ENCODE measurements at places on chromosomes 16 and 17.

DNA sequence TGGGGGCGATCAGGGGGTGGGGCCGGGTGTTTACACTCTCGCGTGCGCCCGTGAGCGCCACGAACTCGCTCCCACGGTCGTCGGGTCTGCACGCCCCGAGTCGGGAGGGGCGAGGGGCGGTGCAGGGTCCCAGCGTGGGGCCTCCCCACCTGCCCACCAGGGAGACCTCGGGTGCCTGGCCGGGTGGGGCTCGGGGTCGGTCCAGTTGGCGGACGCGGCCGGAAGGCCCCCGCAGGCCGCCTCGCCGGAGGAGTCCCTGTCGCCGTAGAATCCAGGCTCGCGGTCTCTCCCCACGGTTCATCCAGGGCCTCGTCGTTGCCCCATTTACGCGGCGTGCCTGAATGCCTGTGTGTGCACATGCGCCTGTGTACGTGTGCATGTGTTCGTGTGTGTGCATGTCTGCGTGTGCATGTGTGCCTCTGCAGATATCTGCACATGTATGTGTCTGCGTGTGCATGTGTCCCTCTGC lies 510 bp upstream of the RAB40B start:
- no peak for DNase-seq

GRCh38 chr17:21119919-21120249 lies 6.9 kb upstream of the DHRS7B start:
- no peak for DNase-seq

DNA sequence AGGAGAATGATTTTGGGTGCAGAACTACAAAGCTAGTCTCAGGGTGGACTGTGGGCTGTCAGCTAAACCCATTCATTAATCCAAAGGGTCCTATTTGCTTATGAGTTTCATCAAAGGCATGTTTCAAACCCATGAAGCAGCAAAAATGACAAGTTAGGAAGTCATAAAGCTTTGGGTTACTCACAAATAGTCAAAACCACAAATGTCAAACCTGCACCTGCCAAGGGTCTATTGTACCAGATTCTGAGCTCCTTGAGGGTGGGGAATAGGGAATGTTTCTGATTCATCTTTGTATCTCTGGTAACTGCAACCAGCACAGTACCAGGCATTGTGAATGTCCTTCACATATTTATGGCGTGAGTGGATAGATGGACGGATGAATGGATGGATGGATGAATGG lies 317.7 kb downstream of the MAF start:
- no peak for DNase-seq

DNA sequence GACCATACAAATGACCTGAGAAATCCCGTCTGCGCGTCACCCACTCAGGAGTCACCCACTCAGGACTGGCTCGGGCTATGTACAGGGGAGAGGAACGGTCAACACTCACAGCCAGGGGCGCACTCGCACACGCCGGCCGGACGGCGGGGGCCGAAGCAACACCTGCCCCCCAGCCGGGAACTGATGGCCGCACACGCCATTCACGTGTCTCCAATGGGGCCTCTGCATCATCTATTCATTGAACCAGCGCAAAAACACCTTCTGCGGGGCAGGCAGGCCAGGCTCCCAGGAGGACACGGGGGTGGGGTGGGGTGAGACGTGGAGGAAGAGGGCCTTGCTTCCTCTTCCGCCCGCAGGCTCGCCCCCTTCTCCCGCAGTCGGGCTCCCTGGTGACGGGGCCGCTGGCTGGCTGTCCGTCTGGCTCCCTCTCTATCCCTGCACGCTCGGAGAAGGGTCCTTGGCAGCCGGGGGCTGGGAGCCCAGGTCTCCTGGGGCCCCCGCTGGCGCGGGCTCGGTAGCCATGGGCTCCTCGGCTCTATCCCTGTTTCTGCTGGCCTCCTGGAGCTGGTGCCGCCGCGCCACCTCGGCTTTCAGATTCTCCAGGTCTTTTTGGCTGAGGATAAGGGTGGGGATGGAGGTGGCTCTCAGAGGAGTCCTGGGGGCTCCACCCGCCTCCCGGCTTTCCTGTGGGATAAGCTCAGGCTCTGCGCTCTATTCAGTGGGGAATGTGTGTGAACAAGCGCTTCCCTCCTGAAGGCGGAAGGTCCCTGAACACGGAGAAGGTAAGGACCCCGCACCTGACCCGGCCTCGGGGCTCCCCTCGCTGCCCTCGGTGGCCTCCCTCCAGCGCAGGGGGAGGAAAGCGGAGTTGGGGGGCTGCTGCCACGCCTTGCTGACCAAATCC lies 21.1 kb downstream of the CLUH start:
- no peak for DNase-seq

DNA sequence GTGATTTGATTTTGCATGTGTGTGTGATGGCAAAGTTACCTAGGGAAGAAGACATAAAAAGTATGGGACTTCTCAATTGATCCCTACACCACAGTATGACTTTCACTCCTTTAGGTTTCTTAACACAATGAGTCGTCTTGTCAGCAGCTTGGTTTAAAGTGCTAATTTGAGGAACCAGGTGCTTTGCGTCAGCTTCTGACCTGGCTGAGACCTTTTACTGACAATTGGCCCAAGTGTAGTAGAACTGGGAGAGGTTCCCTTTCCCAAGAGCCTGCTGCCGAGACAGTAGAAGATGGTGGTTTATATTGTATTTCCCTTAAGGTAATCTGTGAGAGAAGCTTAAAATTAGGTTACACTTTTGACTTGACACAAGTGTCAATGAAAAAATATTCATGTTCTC lies 54.9 kb downstream of the LDHD start:
- DNase-seq, result no peak

- no peak for DNase-seq
Measured at GRCh38 chr17:58329035-58329809, 627 bp upstream of the TSPOAP1 start.

All from NCI-H446 (cell line).